GM23338 (cell line): ENCODE measurements at places on chromosomes 6 and 20.

DNA sequence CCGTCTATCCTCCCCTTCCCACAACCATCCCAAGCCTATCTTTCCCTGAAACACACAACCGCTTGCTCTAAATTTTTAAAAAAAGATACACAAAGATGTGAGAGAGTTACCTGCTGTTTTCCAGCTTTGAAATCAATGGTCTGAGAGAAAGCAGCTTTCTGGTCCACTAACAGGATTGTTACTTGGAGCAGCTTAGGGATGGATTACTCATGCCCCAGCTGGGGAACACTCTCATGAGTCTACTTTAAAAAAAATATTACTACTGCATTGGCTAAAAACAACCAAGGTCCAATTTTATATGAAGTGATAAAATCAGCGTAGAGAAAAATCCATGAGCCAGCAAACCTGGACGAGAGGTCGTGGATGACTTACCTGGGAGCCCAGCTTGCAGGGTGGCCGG lies 29.6 kb upstream of the FOXC1 start:
- no peak for DNase-seq

GRCh38 chr6:16743664-16744210 lies 17.5 kb downstream of the ATXN1 start:
- no peak for DNase-seq

- DNase-seq: no peak
Measured at GRCh38 chr6:46217671-46218131, 46.9 kb upstream of the ENPP5 start.

DNA sequence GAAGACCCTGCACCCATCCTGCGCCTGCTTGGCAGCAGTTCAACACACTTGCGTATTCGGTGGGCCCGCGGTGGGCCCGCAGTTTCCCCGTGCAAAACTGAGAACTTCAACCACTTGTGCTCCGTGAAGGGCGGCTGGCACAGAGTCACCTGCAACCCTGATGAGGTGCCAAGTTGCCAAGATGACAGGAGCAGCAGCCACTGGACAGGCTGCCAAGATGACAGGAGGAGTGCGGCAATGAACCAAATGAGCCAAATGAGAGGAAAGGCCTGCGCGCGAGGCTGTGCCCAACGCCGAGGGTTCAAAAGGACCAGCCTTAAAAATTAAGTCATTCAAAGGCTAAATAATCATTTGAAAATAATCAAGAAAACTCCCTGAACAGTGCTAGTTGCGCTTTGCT lies 20.1 kb downstream of the DIDO1 start:
- DNase-seq: no peak

GRCh38 chr6:137571854-137572253 lies 77.7 kb upstream of the OLIG3 start:
- DNase-seq: peak; percentile 76

DNA sequence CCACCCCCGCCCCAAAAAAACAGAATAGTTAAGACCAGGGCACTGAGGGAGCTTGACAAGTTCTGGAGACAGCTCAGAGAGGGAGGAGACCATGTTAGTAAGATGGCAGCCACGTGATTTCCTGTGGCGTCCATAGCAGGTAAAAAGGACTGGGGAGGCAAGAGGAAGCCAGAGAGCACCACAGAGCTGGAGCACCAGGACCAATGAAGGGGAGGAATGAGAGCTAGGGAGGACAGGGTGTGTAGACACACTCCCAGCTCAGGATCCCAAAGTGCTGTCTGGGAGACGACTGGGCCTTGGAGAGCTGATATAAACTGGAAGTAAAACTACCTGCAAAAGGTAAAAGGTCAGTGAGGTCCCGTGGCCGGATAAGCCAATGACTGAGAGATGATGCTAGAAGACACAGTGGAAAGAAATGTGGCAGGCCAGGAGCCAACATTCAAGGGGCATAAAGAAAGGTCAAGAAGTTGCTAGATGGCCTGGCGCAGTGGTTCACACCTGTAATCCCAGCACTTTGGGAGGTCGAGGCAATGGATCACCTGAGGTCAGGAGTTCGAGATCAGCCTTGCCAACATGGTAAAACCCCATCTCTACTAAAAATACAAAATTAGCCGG lies 39.0 kb downstream of the SLC23A2 start:
- no peak for DNase-seq
